HFFc6 (cell line): ENCODE measurements at places on chromosomes 4 and X. TPM values are rescaled to one million over a fixed set of nuclear protein-coding genes. Genes with fewer than 3 reads are reported as not detected.
A peak's percentile ranks its signal among the peaks of the same experiment; 100 is the strongest.

Gene TLR7
- total RNA-seq: not detected in 3 replicates

Gene MTMR8
- not detected in 3 replicates for total RNA-seq

Gene FAM9A
- total RNA-seq: not detected in 3 replicates

Gene SMIM10
- total RNA-seq: 5.5 and 6.1 TPM in 2 replicates

Gene KCND1
- 3.7 to 5.7 TPM (median 4.4 TPM) in 3 replicates for total RNA-seq

Gene TBX22
- total RNA-seq: not detected in 3 replicates

Gene RGN
- 0.50 to 3.2 TPM (median 2.5 TPM) in 3 replicates for total RNA-seq

Gene RTL3
- 0.26 to 0.62 TPM (median 0.51 TPM) in 3 replicates for total RNA-seq

Gene MGST2
- 6.0 and 9.8 TPM in 2 replicates for total RNA-seq

DNA sequence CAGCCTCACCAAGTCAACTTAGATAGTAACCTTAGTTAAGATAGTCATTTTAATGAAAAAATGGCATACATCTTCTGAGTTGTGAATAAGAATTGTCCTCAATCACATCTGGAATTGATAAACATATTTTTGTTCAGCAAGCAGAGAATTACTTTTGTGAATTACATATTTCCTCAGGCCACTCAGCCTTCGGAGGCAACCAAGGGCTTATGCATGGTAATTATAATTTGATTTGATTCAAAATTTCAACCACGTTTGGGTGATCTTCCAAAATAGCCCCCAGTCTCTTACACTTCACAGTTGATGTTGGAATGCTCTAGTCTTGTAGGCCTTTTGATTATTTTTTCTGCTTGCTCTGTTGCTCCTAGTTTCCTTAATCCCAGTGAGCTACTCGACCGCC, 63.4 kb downstream of the GALNTL6 start:
- H3K36me3 ChIP-seq: no peaks in the 10 kb centered on the region
- H3K27ac ChIP-seq: no peak overlapping the region
- no peak for DNase-seq
- no peak overlapping the region for H3K4me3 ChIP-seq

DNA sequence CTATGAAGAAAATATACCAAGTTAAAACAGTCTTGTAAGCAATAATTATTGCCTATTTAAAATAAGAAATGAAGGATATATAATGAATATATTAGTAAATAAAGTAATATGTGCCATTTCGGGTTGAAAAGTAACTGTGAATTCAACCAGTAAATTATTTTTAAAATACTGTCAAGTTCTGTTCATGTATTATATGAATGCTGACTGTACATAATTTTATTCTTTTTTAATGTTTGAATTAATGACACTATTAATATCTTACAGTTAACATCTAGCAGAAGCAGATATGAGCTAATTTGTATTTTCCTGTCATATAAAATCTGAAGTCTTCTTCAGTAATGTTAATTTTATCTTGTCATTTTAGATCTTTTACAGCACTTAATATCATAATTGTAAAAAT, 632.9 kb downstream of the CCSER1 start:
- H3K27me3 ChIP-seq: no peaks in the 10 kb centered on the region
- H3K36me3 ChIP-seq: no peaks in the 10 kb centered on the region
- H3K4me3 ChIP-seq: no peak overlapping the region
- no peak overlapping the region for H3K27ac ChIP-seq

DNA sequence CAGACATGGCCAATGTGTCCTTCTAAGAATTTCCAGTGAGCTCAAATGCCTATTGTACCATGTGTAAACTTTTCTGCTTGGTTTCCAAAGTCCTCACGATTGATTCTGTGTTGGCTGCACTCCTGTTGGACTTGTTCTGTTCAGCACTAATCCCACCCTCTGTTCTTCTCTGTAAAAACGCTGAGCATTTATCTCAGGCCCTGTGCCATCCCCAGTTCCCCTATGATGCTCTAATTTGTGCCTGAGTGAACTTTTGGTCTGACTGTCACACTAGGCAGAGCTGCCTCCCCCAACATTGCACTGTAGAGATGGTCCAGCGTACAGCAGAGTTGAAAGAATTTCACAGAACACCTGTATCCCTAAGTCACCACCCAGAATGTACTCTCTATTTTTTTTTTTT, 76.1 kb upstream of the STS start:
- H3K4me3 ChIP-seq: no peak overlapping the region
- peaks cover 10% of the 10 kb centered on the region; the same call in 1 of the 2 replicates for H3K4me1 ChIP-seq
- no peaks in the 10 kb centered on the region; the same call in 1 of the 2 replicates for H3K27me3 ChIP-seq
- peaks cover 11% of the 10 kb centered on the region; the same call in 1 of the 2 replicates for H3K36me3 ChIP-seq
- H3K27ac ChIP-seq: no peak overlapping the region

DNA sequence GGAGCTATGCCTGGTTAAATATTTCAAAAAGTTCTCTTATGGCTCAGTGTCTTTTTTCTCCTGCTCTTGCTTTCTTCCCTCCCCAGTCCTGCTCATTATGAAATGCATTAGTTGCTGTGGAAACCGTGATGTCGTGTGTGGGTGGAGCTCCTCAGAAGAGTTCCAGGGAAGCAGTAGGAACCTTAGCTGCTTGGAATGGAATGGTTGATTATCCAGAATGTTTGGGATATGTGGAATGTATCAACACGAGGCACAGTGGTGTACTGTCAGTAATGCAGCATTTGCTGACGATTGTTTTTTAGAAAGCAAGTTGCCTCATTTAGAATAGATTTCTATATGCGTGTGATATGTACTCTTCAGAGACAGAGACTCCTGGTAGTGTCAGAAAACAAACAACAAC, 333.2 kb downstream of the ARHGAP10 start:
- H3K27ac ChIP-seq: peak overlapping the region; percentile 76
- DNase-seq: peak; percentile 60
- H3K4me1 ChIP-seq: peaks cover 20% of the 10 kb centered on the region
- peaks cover 17% of the 10 kb centered on the region for H3K36me3 ChIP-seq
- peaks cover 2% of the 10 kb centered on the region; the same call in 1 of the 2 replicates for H3K27me3 ChIP-seq
- no peak overlapping the region for H3K4me3 ChIP-seq

- no peaks in the 10 kb centered on the region for H3K36me3 ChIP-seq
- peaks cover 31% of the 10 kb centered on the region for H3K4me1 ChIP-seq
- no peaks in the 10 kb centered on the region for H3K27me3 ChIP-seq
- DNase-seq: no peak
- no peak overlapping the region for H3K27ac ChIP-seq
These were observed 10.5 kb downstream of the STAG2 start for GRCh38 chrX:123971982-123972381.

GRCh38 chr4:5638316-5638715, 70.0 kb downstream of the EVC2 start:
- peak; percentile 91 for DNase-seq
- H3K27ac ChIP-seq: peak overlapping the region; percentile 99
- H3K4me3 ChIP-seq: peak overlapping the region; percentile 66
- peaks cover 43% of the 10 kb centered on the region for H3K36me3 ChIP-seq
- H3K27me3 ChIP-seq: no peaks in the 10 kb centered on the region

- H3K27ac ChIP-seq: no peak overlapping the region; the same call in 1 of the 2 replicates
- no peak for DNase-seq
- no peaks in the 10 kb centered on the region; the same call in none of the 2 replicates for H3K27me3 ChIP-seq
- H3K4me1 ChIP-seq: peaks cover 36% of the 10 kb centered on the region
These were observed 197.1 kb upstream of the GIMD1 start for GRCh38 chr4:106565727-106566126.

GRCh38 chr4:158139086-158139485, 33.7 kb downstream of the GASK1B start:
- H3K27me3 ChIP-seq: no peaks in the 10 kb centered on the region; the same call in 1 of the 2 replicates
- no peak overlapping the region for H3K27ac ChIP-seq
- no peaks in the 10 kb centered on the region for H3K36me3 ChIP-seq
- peak; percentile 7 for DNase-seq
- peaks cover 5% of the 10 kb centered on the region; the same call in 1 of the 2 replicates for H3K4me1 ChIP-seq
- H3K4me3 ChIP-seq: no peak overlapping the region

DNA sequence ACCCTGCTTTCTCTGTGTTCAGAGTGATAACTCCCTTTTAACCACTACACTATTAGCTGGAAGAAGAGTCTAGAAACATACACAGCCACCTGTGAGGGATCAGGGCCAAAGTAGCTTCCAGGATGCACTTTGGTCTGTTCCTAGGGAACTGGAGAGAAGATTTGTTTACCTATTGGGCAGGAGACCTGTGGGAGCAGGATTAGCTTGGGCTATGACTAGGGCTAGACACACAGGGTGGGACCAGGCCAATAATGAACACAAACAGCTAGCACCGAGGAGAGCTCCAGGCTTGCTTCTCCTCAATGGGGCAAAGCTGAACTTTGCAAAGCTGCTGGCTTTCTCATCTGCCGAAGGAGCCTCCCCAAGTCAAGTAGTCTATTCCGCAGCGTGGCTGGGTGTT, 24.4 kb upstream of the MAP7D3 start:
- H3K36me3 ChIP-seq: no peaks in the 10 kb centered on the region
- H3K27me3 ChIP-seq: peaks cover 5% of the 10 kb centered on the region
- no peak for DNase-seq
- peaks cover 15% of the 10 kb centered on the region for H3K4me1 ChIP-seq
- H3K27ac ChIP-seq: no peak overlapping the region

- no peaks in the 10 kb centered on the region; the same call in 1 of the 2 replicates for H3K36me3 ChIP-seq
- peak overlapping the region; percentile 43; the same call in 1 of the 2 replicates for H3K4me3 ChIP-seq
- peaks cover 37% of the 10 kb centered on the region for H3K4me1 ChIP-seq
- H3K27me3 ChIP-seq: no peaks in the 10 kb centered on the region
These were observed 239.9 kb upstream of the TEX13A start for GRCh38 chrX:105460376-105460775.

- peaks cover 4% of the 10 kb centered on the region; the same call in 1 of the 2 replicates for H3K36me3 ChIP-seq
- H3K27ac ChIP-seq: no peak overlapping the region
- no peaks in the 10 kb centered on the region; the same call in 1 of the 2 replicates for H3K27me3 ChIP-seq
- no peak overlapping the region for H3K4me3 ChIP-seq
- DNase-seq: no peak
These were observed 1695.2 kb downstream of the STIM2 start for GRCh38 chr4:28555866-28556265.
